CD14-positive monocyte (primary cell): ENCODE measurements at places on chromosomes 3 and 15.

DNA sequence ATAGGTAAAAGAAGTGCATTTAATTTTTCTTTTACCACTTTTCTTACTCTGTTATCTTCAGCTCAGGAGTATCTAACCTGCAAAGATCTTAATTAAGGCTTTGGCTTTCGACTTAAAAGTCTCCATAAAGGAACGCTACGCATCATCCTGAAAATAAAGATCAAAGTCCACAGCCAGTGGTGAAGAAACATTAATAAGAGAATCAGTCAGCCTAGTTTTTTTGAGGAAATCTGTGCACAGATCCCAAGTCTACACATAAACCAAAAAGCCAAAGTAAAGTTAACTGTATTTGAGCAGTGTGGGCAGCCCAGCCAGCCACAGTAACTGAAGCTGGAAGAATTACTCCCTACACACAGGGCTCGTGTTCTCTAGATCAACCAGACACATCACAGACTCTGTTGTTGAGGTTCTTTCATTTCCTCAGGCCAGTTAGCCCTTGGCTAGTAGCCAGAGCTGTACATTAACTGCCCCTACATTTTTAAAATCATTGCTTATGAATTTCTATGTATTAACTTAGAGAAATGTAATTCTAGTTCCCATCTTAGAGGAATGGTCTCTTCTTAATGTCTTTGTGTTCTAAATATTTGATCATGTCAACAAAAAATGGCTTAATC, 6.9 kb downstream of the LRRC2 start:
- DNase-seq = no peak

DNA sequence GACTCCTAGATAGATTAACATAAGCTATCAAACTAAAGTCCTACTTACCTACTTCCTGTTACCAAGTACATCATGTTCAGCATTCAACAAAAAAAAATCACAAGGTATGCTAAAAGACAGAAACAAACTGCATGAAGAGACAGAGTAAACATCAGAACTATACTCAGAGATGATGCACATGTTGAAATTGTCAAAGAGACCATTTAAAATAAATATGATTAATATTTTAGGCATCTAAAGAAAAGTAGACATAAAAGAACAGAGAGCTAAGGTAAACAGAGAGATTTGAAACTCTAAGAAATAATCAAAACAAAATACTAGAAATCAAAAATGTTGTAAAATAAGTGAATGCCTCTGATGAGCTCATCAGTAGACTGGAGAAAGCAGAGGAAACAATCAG, 224.8 kb upstream of the STAC start:
- no peak for DNase-seq

DNA sequence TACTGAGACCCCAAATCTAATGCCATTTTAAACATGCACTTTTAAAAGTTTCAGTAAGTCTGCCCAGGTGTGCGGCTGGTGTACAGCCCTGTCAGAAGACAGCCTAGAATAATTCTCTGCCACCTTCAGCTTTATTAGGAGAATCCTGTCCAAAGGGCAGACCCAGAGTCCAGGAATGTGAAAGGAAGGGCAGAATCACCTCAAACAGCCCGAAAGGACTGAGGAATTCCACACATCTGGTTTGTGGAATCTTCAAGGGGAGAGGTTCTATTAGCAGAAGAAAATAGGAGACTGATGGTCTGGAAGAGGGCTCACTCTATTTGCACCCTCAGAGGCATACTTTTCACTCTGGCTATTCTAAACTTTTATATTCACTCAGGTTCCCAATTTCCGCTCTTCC, 46.6 kb downstream of the TYRO3 start:
- DNase-seq = no peak

DNA sequence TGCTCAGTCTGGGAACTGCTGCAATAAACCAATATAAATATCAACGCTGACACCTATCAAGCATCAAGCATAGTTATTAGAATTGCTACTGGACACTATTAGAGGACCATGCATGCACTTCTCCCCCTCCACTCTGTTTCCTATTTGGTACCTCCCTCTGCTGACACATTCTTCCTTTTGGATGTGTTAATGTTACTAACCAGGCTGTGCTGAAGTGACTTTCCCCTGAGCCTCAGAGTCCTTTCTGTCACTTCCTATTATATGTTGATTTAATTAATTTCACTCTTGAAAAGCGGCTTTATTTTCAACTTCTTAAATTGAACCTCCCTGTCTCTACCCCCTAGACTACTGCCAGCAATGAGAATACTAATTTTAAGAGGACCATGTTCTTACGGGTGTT, 379.1 kb downstream of the MCTP2 start:
- no peak for DNase-seq

DNA sequence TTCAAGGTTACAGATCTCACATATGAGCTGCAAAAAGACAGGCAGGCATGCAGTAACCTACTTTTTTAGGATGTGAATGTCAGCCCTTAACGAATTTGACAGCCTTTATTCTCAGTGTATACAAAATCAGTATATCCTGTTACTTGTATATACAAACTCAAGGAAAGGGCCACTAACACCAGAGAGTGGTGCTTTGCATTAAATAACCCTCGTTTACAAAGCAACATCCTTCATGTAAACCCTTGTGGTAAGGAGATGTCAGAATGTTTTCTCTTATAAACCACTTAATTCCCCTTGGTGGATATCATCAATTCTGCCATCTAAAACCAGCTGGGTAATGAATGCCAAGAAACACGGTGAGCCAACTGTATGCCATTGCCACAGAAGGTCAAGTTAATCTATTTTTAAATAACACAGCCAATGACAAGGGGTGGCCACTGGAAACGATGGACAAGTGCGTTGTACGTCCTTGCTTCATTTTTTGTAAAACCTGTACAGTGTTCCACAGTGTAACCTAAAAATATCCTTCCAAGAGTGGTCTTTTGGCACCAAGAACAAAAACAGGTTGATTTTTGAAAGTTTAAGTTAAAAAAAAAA, 7.5 kb downstream of the MAGI1 start:
- no peak for DNase-seq

DNA sequence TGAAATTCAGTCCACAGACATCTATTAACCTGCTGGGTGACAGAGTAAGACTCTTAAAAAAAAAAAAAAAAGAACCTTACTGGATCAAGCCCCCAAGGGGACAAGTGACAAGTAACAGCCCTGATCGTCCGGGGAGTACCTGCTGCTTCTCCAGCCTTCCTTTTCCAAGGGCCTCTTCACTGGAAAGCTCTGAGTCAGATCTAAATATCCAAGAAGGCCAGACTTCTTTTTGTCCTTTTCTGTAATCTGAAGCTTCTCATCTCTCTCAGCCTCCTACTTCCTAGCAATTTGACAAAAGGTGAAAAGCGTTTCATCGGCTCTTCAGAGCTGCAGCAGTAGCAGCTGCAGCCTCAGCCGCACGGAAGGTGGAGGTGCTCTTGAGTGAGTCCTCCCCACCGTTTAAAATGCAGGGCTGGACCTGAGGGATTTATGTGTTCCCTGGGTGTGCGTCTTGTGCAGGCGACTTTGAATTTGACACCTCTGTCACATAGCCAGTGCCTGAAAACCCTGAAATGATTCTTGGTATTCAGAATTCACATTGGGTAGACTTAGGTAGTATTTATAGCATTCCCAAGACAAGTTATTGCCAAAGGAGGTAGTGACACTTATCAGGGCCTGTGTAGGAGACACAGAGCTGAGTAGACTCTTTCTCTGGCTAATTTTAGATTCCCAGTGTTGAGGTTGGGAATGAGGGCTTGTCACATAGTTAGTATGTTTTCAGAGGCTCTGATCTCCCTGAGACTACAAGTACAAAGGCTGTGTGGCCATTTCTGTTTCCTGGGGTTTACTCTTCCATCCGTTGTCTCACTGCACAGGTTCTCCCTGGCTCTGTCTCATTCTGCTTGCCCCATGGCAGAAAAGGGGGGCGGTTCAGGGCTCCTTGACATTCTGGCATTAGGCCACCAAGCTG, 291.2 kb upstream of the C2CD4B start:
- no peak for DNase-seq

- DNase-seq = no peak
Observed at GRCh38 chr15:81322676-81323253, 1.2 kb downstream of the STARD5 start.

- peak; percentile 49 for DNase-seq
Observed at GRCh38 chr3:169663951-169664820, 674 bp upstream of the MECOM start.

DNA sequence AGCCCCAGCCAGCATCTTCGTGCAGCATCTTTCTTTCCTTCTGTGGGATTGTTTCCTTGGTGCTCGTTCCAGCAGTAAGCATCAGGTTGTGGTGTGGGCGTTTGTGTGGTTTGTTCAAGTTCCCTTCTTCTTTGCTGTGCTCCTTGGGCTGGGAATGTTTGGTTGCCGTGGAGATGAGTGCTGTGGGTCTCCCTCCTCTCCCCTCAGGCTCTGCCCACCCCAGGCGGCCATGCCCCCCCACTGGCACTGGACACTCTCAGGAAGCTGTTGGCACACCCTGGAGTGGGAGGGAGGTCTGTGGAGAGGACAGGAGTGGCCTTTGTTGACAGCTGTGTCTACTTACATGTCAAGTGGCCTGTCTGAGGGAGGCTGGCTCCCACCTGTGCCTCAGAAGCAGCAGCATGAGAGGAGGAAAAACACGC, 46.5 kb upstream of the SACM1L start:
- no peak for DNase-seq

- no peak for DNase-seq
Observed at GRCh38 chr15:43249236-43249635, 17.5 kb downstream of the TGM5 start.

DNA sequence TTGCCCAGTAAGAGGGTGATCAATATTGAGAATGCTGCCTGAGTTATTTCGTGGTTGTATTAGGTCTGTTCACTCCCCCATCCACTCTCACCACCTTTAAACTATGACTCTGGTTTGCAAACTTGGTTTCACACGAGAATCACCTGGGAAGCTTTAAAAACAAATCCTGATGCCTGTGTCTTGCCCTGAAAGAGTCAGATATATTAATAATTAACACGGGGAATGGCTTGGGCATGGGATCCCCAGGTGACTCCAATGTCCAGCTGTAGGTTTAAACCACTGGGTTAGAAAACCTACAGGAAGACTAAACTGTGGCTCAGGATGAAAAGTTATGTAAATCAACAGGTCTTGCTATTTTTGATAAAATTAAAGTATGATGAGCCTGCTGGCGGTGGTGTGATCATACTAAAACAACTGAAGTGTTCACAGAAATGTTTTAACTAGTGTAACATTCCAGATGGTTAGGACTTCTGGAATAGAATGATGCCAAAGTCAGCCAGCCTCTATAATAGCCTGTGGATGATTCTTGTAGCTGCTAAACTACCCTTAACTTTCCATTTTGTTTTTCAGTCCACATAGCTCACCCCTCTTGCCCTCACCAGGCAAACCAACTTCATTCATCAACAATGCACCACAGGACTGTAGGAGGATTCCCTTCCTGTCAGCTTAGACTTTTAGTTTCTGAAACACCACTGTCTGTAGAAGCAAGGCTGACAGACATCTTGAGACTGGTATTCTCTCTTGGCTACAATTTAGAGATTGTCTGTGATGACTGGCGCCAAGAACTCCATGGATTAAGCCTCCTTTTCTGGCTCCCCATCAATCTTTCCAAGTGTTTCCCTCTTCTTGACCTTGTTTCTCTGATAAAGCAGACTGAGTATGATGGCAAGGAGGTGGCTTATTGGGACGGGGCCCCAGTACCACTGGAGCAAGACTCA, 119.1 kb upstream of the ADAMTS9 start:
- no peak for DNase-seq

- no peak for DNase-seq
Observed at GRCh38 chr3:136909187-136909586, 47.2 kb downstream of the NCK1 start.

GRCh38 chr3:66592927-66593625, 92.3 kb upstream of the LRIG1 start:
- DNase-seq = no peak

GRCh38 chr3:76487446-76487845, 552.5 kb upstream of the ROBO2 start:
- no peak for DNase-seq

DNA sequence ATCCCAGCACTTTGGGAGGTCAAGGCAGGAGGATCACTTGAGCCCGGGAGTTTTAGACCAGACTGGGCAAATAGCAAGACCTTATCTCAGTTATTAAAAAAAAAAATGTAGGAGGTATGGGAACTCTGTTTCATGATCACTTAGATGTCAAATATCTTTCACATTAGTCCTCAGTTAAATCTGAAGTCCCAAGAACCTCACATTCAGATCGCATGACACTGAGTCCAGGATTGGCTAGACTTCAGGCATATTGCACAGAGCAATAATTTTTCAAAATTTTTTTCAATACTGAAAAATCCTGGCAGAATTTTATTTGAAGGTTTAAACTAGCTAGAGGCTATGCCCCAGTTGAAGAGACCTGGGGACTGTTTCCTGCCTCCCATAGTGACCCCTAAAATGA, 56.3 kb upstream of the ZNF148 start:
- no peak for DNase-seq

GRCh38 chr15:82890338-82890994, 62.1 kb downstream of the HOMER2 start:
- no peak for DNase-seq

DNA sequence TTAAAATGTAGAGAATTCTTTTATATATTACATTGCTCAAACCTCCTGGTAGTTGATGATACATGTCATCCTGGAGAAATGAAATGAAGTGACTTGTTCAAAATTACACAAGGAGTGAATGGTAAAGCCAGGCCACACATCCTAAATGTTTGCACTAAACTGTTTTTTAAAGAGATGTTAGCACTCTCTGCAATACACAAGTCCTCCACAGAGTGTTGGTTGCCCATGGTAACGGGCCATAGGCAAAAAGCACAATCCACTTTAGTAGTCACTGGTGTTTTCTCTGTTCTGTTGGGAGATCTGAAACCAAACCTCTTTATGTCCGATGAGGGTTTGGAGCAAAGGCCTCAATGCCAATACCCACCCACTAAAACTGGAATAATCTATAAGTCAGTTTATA, 907.4 kb downstream of the NTRK3 start:
- DNase-seq = no peak

DNA sequence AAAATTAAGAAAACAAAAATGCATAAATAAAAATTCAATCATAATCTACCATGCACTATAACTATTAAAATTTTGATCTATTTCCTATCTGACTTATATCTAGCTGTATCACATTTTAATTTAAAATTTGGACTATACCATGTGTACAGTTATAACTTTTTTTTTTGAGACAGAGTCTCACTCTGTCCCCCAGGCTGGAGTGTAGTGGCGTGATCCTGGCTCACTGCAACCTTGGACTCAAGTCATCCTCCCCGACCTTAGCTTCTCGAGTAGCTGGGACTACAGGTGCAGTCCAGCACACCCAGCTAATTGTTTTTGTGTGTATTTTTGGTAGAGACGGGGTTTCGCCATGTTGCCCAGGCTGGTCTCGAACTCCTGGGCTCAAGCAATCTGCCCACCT, 119.9 kb downstream of the ADAM10 start:
- DNase-seq = no peak

DNA sequence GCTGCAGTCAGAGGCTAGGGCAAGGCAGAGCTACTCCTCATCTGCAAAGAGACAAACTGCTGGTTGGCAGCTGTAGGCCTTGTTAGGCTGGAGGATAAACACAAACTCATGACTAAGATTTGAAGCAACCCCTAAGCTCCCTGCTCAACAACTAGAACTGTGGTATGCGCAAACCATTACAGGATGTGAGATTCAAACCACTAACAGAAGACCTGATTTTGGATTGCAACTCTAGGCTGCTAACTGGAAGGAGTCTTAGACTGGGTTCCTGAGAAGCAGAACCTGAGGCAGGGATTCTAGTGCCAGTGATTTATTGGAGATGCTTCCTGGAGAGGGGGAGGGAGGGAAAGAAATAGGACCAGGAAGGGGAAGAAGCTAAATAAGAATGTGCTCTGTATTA, 22.5 kb downstream of the CCR4 start:
- no peak for DNase-seq
